Activated T-cell treated with anti-CD3 and anti-CD28 coated beads, Interleukin-2, amount 50 U/mL, for 72 hours (primary cell): ENCODE measurements at places on chromosomes 5 and 9.
A peak's percentile ranks its signal among the peaks of the same experiment; 100 is the strongest.

DNA sequence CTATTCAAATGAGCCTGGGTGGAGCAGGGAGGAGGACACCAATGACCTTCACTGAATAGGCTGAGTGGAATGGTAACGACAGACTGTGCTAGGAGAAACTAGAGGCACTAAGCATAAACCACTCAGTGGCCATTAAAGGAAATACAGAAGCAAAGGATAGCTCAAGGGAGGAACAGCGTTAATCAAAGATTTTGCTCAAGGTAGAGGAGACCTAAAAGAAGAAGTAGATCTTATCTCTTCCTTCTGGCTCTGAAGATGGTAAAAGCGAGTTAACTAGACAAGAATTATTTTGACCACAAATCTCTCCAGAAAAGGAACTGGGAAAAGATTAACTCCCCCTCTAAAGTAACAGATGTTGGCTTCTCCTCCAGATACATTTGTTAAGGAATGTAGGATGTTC lies 299.6 kb downstream of the EPB41L4A start:
- peaks cover 15% of the 10 kb centered on the region for H3K27me3 ChIP-seq
- DNase-seq, result no peak
- no peaks in the 10 kb centered on the region for H3K4me1 ChIP-seq
- no peak overlapping the region for H3K4me3 ChIP-seq

DNA sequence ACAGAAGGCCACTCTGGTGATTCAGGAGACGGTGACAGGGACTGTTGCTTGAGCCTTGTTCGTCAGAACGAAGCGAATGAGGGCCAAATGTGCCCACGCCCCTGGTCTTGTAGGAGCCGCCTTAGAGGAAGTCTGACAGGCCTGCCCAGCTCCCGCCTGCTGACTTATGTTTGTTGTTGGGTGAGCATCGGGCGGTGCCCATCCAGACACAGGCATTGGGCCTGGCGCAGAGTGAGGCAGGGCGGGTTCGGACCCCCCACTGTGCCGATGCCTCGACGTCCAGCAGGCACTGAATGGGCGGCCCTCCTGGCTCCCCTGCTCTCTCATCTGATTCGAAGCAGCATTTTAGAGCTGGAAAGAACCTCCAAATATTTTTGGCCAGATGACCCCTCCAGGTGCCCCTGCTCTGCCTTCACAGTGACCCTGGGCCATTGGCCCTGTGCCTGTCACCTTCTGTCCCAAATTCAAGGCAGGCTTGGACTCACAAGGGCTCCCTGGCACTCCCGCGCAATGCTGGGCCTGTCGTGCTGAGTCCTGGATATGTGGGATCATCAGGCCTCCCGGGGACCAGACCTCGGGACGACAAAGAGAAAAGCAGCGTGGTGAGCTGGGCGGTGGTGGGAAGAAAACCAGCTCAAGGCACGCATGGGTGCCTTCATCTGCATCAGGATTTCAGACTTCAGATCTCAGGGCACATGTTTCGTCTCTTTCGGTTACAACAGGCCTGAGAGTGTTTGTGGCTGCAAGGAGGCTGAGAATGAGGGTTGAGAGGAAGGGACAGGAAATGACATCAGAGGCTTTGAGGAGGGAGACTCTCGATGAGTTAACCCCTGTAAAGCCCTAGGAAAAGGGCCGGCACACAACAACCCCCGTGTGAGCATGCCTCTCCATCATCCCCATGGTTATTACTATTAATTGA lies 37.1 kb upstream of the OLFM1 start:
- DNase-seq, result no peak
- no peak overlapping the region for H3K27ac ChIP-seq
- no peaks in the 10 kb centered on the region for H3K36me3 ChIP-seq
- H3K4me1 ChIP-seq, result no peaks in the 10 kb centered on the region
- H3K27me3 ChIP-seq, result peaks cover 8% of the 10 kb centered on the region

DNA sequence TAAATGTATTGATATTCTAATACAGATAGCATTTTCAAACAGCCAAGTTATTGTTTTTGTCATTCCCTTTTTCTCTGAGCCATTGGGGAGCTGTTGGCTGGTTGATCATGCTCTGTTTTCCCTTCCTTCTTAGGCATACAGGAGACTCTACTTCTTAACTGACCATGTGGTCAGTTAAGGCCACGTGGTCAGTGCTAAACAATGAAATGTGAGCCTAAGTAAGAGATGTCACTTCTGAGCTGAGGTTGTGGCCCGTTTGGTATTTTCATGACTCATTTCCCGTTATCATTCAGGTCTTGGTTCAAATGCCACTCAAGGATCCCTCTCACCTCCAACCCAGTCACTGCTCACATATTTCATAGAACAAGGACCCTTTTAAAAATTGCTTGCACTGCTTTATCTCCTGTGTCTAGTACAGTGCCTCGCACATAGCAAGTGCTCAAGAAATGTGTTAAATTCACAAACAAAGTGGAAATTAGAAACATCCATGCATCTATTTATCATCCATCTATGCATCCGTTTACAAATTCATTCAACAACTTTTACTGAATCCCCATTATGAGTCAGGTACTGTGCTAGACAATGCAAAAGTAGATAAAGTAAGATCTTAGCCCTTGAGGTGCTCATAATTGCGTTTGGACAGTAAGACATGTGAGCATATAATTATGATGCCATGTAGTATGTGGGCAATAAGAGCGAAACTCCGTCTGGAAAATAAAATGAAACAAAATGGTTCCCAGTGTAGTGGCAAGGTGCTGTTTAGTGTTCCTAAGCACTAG lies 50.7 kb downstream of the ARRDC3 start:
- DNase-seq, result peak; percentile 35
- H3K36me3 ChIP-seq, result no peaks in the 10 kb centered on the region
- peaks cover 29% of the 10 kb centered on the region for H3K4me1 ChIP-seq
- no peak overlapping the region for H3K4me3 ChIP-seq
- H3K27ac ChIP-seq, result peak overlapping the region; percentile 44

- DNase-seq, result no peak
- no peaks in the 10 kb centered on the region for H3K4me1 ChIP-seq
- no peak overlapping the region for H3K4me3 ChIP-seq
- H3K27ac ChIP-seq, result no peak overlapping the region
- peaks cover 8% of the 10 kb centered on the region for H3K27me3 ChIP-seq
Measured at GRCh38 chr5:58401701-58402100, 58.2 kb downstream of the PLK2 start.

DNA sequence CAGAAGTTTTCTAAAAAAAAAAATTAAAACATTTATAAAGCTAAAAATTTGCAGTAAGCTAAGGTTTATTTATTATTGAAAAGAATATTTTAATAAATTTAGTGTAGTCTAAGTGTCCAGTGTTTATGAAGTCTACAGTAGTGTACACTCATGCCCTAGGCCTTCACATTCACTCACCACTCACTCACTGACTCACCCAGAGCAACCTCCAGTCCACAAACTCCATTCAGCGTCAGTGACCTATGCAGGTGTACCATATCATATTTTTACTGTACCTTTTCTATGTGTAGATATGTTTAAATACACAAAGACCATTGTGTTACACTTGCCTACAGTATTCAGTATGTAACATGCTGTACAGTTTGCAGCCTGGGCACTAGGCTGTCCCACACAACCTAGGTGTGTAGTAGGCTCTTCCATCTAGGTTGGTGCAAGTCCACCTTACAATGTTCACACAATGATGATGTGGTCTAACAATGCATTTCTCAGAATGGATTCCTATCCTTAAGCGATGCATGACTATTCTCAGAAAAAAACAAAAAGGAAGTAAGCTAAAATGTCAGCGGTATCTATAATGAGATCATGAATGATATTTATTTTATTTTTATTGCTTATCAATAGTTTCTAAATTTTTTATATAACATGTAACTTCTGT lies 336.7 kb downstream of the AGTPBP1 start:
- DNase-seq, result no peak
- no peaks in the 10 kb centered on the region for H3K4me1 ChIP-seq
- H3K27me3 ChIP-seq, result peaks cover 7% of the 10 kb centered on the region
- H3K36me3 ChIP-seq, result no peaks in the 10 kb centered on the region
- H3K27ac ChIP-seq, result no peak overlapping the region

DNA sequence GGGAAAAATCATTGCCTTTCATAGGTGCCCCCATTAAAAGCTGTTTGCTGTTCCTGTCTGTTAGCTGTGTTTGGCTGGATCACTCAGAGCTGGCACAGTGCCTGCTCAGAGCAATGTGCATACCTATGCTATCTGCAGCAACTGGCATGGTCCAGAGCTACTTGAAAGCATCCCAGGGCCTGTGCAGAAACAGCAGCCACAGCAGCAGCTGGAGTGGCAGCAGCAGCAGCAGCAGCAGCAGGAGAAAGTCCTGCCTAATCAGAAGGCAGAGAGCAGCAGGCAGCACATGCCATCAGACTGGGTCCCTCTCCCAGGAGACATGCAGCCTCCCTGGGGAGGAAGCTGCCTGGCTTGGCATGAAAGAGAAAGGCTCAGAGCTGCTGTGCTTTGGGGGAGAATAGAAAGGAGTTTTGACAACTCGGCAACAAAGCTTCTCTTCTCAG lies 243.8 kb upstream of the WWC1 start:
- no peak for DNase-seq
- no peaks in the 10 kb centered on the region for H3K36me3 ChIP-seq
- H3K27me3 ChIP-seq, result no peaks in the 10 kb centered on the region
- no peaks in the 10 kb centered on the region for H3K4me1 ChIP-seq

GRCh38 chr5:133295520-133295919 lies 243.7 kb downstream of the HSPA4 start:
- no peak overlapping the region for H3K27ac ChIP-seq
- H3K27me3 ChIP-seq, result no peaks in the 10 kb centered on the region
- H3K36me3 ChIP-seq, result no peaks in the 10 kb centered on the region
- no peak overlapping the region for H3K4me3 ChIP-seq

DNA sequence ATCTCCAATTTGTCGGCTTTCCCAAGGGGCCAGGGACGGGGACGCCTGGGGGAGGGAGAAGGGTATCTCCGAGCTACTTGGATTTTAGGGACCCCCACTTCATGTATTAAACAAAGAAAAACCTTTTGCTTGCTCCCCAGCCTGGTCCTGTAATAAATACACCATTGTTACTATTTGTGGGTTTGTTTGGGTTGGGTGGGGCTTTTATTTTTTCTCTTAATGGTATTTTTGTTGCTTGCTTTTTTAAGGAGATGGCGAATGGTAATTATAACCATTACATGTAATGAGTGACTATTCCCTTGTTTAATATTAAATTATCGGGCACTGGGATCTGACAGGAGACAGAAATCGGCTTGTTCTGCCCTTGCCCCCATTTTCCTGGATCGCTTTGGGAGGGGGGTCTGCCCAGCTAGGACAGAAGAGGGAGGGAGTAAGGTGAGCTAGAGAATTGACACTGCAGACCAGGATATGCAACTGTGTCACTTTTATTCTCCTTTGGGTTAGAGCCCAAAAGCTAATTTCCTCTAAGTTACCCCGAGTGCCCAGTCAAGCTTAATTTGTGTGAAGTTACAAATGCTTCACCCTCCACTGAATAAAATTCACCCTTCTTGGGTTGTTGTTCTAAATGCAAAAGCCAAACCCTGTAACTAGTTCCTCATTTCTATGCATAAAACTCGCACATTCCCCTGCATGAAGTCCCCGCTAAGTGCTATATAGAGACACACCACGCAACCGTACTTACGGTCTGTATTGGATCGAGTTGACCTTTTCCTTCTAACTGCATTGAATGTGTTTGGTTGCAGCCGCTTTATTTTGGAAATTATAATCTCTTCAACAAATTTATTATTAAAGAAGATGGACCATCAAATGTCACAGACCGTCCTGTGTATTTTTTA lies 1.6 kb upstream of the ZNF608 start:
- peaks cover 20% of the 10 kb centered on the region for H3K4me1 ChIP-seq
- H3K36me3 ChIP-seq, result no peaks in the 10 kb centered on the region
- no peak overlapping the region for H3K27ac ChIP-seq
- H3K27me3 ChIP-seq, result peaks cover 14% of the 10 kb centered on the region

GRCh38 chr5:92320446-92320845 lies 937.3 kb upstream of the ARRDC3 start:
- H3K4me3 ChIP-seq, result no peak overlapping the region
- H3K4me1 ChIP-seq, result no peaks in the 10 kb centered on the region
- no peaks in the 10 kb centered on the region for H3K36me3 ChIP-seq

DNA sequence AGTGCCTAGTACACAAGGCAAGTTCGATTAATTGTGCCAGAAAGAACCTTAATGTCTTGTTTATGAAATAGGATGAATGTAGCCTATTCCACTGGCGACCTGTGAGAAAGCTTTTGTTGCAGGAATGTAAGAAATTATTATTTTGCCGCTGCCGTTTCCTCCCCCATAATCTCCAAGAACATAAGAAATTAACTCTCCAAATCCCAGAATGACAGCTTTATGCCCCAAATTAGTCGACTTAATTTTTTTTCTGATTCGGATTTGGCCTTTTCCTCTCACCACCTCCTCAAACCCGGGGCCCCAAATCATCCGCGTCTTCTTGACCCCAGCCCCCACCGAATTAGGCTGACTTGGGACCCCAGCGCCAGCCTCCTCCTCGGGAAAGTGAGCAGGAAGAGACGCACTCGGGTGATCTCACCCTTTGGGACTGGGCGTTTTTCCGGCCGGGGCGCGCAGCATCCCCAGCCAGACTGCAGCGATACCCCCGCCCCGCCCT lies 682 bp upstream of the SPTAN1 start:
- H3K4me3 ChIP-seq, result peak overlapping the region; percentile 100
- H3K27me3 ChIP-seq, result no peaks in the 10 kb centered on the region
- H3K36me3 ChIP-seq, result no peaks in the 10 kb centered on the region
- peaks cover 26% of the 10 kb centered on the region for H3K4me1 ChIP-seq
- no peak for DNase-seq

GRCh38 chr9:133169102-133169501 lies 5.4 kb upstream of the GBGT1 start:
- no peak overlapping the region for H3K27ac ChIP-seq
- H3K4me3 ChIP-seq, result no peak overlapping the region
- H3K36me3 ChIP-seq, result no peaks in the 10 kb centered on the region
- DNase-seq, result no peak
- no peaks in the 10 kb centered on the region for H3K27me3 ChIP-seq

GRCh38 chr5:21236971-21237427 lies 1249.0 kb upstream of the CDH18 start:
- no peak for DNase-seq
- no peaks in the 10 kb centered on the region for H3K4me1 ChIP-seq
- no peaks in the 10 kb centered on the region for H3K27me3 ChIP-seq
- no peak overlapping the region for H3K27ac ChIP-seq
- no peak overlapping the region for H3K4me3 ChIP-seq

DNA sequence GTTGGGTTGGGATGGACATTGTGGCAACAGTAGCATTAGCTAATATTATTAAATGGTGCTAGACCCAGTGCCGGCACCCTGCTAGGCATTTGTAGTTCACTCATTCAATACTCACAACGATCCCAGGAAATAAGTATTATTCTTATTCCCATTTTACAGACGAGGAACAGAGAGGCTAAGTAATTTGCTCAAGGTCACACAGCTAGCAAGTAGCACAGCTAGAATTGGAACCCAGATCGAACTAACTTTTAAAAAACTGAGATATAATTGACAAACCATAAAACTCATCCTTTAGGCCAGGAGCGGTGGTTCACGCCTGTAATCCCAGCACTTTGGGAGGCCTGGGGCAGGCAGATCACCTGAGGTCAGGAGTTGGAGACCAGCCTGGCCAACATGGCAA lies 79.5 kb downstream of the SH3PXD2B start:
- peaks cover 4% of the 10 kb centered on the region for H3K4me1 ChIP-seq
- no peak for DNase-seq
- H3K36me3 ChIP-seq, result peaks cover 7% of the 10 kb centered on the region
- H3K27me3 ChIP-seq, result peaks cover 11% of the 10 kb centered on the region
